Stimulated activated CD4-positive, alpha-beta T cell treated with anti-CD3 and anti-CD28 coated beads, Interleukin-4, amount 100 ng/mL, for 1 hour (primary cell): ENCODE measurements at places on chromosomes 7 and 10.
A peak's percentile ranks its signal among the peaks of the same experiment; 100 is the strongest.

DNA sequence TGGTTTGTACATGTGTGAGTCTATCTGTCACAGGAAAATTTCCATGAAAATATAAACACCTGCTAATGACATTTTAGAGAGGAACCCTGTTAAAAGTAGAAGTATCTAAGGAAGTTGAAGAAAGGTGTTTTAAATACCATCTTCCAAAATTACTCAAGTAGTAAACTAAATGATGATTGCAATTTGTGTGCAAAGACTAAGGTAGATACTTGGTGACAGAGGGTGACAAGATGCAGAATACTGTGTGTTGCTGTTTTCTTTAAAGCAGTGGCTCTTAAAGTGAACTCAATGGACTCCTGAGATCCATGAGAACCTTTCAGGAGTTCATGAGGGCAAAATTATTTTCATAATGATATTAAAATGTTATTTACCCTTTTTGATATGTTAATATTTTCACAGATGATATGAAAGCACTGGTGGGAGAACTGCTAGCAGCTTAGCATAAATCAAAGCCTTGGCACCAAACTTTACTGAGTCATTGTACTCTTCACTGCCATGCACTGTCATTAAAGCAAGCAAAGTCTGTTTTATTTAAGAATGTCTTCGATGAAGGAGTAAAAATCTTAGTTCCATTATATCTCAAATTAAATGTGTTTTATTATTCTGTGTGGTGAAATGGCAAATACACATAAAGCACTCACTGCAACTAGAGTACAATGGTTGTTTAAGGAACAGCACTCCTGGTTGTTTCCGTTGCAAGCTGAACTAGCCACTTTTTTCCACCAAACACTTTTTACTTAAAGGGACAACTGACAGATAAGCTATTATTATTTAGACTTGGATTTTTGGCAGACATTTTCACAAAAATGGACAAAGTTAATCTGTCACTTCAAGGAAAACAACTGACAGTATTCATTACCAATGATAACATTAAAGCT, 133.7 kb downstream of the LRRN3 start:
- DNase-seq: no peak

- no peak for DNase-seq
Measured at GRCh38 chr10:47322300-47323061, at the start of gene GDF2. GDF2 (plus strand) TSS chr10:47322454; CDS start chr10:47322669, 215 bp downstream.

DNA sequence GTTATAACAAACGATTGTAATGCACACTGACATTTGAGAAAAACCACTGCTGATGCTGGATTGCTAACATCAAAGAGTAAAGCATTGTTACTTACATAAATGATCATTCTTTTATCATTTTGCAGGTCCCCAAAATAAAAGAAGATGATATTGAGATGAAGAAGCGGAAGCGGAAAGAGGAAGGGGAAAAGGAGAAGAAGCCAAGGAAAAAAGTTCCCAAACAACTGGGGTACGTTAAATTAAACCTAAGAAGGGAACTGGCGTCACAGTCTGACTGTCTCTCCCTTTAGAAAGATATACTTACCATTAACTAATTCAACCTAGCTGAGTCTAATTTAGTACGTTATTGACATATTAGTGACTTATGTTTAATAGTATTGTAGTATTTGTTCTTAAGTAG, 28.1 kb downstream of the UBN2 start:
- no peak for DNase-seq

DNA sequence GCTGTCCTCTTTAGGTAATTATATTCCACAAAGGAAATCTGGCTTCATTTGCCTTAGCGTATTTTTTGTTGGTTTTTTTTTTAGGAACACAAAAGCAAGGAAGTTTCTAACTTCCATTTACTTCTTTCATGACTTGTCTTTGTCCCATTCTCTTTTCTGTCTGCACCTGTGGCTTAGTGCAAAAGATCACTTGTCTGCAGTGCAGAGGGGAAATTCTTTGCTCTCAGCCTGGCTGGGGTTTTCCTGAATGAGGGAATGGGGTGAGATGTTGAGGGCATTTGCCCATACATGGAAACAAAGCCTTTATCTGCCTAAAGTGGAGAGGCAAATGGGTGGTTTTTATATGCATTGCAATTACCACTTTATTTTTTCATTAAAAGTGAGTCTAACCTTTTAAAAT, 361.1 kb upstream of the IGFBP3 start:
- DNase-seq: no peak

DNA sequence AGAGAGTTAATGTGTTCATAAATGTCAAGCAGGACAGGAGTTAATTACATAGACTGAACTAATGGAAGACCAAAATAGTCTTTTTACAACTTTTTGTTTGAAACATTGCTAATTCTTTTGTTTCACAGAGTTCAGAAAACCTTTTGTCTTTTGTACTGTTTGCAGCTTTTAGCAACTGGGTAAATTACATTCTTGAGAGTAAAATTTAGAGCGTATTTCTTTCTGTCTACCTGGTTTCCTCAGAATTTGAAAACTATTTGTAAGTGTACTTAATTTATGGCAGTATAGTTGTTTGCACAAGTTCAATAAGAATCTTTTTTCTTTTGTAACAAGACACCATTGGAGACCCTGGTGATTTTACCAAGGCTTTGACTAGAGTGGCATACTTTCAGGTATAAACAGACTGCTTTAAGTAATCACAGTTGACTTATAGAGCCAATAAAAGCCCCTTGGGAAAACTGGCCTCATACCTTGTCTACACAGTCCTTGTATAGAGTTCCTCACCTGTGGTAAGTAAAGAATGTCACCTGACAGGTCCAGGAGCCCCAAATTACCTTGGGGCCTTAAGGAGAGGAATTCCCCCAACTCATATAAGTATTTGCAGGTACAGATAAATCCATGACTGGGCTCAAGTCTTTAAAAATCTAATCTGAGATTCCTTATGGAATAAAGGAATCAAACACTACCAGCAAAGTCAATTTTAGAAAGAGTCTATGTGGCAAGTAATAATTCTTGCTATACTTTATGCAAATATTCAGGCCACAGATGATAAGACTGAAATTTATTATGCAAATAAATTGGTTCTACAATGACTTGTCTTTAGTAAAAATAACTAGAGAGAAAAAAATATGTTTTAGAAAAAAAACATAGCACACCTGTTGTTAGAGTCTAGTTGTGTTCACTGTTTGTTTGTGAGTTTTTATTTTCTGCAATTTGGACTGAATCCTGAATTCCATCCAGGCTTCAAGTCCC, 23.6 kb upstream of the CREB3L2 start:
- DNase-seq: no peak

- no peak for DNase-seq
Measured at GRCh38 chr10:68184546-68184945, 47.4 kb downstream of the ATOH7 start.

- DNase-seq: no peak
Measured at GRCh38 chr7:121343302-121343701, 14.5 kb downstream of the WNT16 start.

GRCh38 chr10:52617346-52617745, 155.2 kb downstream of the MBL2 start:
- no peak for DNase-seq

- no peak for DNase-seq
Measured at GRCh38 chr7:28123752-28124151, 56.8 kb downstream of the JAZF1 start.

- DNase-seq: no peak
Measured at GRCh38 chr7:69364813-69365643, 233.2 kb upstream of the AUTS2 start.

- no peak for DNase-seq
Measured at GRCh38 chr10:77189520-77189919, 448.1 kb downstream of the KCNMA1 start.

- DNase-seq: no peak
Measured at GRCh38 chr7:98651760-98652159, 34.7 kb downstream of the NPTX2 start.

DNA sequence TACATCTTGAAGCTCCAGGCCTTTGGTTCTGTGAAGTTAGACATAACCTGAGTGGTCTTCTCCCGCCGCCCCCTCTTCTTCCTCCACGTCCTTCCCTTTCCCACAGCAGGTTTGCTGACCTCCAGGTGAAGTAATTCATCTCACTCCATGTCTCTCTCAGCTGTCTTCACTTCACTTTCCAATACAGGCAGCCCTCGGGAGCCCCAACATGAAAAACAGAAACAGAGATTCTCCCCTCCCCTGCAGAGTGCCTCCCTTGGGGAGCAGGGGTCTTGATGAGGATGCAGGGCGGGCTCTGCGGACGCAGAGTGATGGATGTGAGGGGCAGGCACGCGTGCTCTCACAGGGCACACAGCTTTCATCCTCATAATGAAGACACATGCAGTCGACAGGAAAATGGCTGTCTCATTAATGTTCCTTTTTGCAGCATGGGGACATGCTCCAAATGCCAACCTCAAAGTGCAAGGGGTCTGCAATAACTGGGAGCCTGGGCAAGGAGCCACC, 95.6 kb downstream of the GPAM start:
- no peak for DNase-seq

DNA sequence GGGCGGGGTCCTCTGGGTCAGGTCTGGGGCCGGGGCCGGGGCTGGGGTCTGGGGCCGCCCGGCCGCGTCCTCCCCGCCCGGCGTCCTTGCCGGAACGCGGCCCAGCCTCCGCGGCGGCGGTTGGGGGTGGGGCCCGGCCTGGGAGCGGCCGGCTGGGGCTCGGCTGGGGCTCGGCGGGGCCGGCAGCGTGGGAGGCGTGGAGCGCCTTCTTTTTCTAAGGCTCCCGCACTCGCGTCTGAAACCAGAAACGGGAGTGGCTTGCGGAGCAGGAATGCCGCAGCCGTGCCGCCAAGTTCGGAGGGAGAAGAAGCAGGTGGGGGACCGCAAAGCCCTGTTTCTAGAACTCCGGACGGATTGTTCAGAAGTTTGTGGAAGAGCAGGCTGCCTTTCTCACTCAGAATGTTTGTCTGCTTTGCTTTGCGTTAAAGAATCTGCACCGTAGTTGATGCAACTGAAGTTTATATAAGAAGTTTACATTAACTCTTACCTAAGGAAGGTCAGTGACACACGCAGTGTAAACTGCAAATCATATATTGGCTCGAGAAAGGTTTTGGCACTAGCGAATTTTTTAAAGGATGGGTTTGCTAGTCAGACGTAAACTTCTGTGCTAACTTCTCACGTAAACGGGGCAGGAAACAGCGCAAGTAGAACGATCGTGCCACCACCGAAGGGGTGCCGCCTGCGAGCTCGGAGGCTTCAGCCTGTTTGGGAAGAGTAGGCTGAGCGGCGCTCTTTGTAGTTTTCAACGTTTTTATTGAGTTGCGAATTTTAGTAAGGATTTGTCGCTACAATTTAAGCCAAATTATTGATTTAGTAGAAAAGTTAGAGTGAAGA, 729 bp downstream of the DNAJB6 start:
- peak; percentile 67 for DNase-seq

- no peak for DNase-seq
Measured at GRCh38 chr10:109962247-109962646, 38.9 kb upstream of the XPNPEP1 start.

- DNase-seq: no peak
Measured at GRCh38 chr10:14556285-14556956, 218.3 kb downstream of the FAM107B start.

DNA sequence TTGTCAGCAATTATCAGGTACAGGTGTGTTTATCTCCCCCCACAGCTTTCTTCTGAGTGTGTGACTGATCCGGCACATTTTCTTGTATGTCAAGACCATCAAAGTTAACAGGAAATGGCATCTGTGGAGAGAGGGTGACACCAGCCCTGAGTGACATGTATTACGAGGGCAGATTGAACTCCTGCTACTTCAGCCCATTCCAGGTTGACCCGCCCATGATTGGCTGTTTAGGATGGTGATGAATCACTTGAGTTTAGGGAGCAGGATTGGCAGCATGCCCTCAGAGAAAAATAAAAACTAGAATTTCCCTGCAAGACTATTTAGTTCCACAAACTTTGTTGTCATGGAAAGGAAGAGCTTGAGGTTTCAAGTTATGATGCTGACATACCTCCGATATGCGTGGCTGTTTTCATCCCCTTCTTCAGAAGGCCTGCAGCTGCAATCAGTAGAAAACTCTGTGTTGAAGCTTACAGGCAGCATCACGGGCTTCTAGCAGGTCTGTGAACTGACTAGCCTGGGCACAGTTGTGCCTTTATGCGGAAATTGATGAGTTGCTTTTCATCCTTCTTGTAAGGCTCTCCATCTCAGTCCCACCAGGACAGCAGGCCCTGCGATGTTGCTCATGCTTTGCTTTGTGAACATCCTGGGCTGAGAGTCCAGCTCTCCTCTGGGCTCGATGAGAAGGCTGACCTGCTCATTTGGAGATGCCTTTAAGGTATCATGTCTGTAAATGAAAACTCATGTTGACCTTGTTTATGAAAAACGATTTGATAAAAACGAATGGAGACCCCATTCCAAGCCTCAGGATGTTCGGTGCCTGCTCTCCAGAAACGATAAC, 8.0 kb upstream of the CELF2 start:
- no peak for DNase-seq

- DNase-seq: no peak
Measured at GRCh38 chr10:79324032-79324695, 23.1 kb upstream of the PPIF start.

DNA sequence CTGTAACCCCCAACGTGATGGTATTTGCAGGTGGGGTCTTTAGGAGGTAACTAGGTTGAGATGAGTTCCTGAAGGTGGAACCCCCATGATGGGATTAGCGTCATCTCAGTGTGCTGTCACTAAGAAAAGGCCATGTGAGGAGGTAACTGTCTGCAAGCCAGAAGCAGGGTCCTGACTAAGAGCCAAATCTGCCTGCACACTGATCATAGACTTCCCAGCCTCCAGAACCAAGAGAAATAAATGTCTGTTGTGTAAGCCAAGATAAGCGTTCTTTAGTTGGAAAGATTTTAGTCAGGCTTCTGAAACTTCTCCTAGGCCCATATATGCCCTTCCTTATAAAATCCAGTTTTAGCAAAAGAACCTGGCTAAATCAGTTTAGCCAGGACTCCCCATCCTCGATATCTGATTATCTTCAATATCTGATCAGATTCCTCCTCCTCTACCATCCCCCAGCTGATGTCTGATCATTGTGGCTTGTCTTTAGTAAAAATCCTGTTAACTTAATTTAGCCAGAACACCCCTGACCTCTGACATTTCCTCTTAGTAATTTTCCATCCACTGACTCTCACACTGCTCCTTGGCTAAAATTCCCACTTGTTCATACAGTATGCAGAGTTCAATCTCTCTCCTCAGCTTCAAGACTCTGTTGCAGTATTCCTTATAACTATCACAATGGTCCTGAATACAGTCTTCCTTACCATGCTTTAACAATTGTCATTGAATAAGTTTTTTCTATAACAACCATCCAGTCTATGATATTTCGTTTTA, 835.4 kb upstream of the PHF14 start:
- DNase-seq: no peak

GRCh38 chr7:51077316-51077986, 239.2 kb downstream of the COBL start:
- no peak for DNase-seq
